ENCODE measurements at places on chromosomes 13 and 19.

DNA sequence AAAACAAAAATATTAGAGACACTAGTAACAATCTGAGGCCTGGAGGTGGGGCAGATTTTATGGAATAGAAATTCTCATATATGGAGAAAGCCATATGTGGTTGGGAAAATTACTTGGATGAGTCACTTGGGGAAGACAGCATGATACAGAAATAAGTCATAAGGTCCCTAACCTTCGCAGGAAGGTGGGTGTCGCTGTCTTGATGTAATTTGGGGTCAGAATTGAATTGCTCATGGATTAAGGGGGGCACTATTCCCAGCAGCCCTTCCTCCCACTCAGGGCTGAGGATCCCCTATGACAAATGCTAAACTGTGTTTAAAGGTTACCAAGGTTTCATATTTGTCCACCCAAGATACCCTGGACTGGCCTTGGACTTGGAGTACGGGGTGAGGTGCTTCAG, 5.0 kb downstream of the RDH8 start:
- no peak for DNase-seq

- DNase-seq, result no peak
Measured at GRCh38 chr13:92807353-92807752, 419.3 kb upstream of the GPC6 start.

DNA sequence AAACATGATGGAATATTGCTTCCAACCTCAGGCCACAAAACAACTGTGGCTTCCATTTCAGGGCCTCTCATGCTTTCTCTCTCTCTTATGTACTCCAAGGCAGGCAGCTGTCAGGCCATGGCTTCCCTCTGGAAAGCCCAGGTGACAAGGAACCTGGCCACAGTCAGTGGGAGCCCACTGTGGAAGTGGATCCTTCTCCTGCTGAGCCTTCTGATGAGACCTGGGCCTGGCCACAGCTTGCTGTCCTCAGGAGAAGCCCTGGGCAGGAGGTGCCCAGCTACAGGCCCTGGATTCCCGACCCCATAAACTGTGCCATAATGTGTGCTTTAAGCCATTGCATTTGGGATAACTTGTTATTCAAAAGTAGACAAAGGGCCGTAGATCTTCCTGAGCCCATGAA, 71.2 kb downstream of the SPACA7 start:
- DNase-seq, result no peak

DNA sequence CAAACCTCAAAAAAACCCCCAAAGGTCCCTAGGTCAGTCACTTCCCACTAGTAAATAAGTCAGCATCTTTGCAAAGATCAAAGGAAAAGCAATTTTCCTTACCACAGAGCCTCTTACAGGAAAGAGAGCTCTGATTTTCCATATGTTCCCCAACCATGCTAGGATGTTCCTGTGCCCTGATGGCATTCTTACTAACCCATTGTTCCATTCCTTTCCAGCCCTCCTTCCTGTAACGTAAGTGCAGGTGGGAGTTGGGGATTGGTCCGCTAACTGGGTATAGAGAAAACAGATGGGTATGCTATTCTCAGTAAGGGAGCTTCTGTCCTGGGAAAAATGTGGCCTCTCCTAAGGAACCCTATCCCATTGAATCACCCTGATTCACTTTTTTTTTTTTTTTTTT, 14.3 kb downstream of the DPRX start:
- DNase-seq, result no peak

DNA sequence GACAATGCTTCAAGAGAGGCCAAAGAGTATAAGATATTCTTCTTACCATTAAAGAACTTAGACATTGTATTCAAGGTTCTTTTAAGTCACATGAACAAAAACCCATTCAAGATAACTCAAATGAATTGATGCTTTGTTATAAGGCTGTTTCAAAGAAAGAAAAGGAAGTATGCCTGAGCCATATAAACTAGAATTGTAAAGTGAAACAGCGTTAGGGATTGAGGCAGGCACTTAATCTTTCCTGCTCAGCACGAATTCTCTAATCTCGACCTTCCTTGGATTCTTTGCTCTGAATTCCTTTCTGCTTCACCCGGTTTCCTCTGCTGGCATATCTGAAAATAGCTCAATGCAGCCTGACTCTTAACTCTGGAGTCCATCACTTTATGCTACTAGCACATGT, 595.4 kb downstream of the DIAPH3 start:
- no peak for DNase-seq

DNA sequence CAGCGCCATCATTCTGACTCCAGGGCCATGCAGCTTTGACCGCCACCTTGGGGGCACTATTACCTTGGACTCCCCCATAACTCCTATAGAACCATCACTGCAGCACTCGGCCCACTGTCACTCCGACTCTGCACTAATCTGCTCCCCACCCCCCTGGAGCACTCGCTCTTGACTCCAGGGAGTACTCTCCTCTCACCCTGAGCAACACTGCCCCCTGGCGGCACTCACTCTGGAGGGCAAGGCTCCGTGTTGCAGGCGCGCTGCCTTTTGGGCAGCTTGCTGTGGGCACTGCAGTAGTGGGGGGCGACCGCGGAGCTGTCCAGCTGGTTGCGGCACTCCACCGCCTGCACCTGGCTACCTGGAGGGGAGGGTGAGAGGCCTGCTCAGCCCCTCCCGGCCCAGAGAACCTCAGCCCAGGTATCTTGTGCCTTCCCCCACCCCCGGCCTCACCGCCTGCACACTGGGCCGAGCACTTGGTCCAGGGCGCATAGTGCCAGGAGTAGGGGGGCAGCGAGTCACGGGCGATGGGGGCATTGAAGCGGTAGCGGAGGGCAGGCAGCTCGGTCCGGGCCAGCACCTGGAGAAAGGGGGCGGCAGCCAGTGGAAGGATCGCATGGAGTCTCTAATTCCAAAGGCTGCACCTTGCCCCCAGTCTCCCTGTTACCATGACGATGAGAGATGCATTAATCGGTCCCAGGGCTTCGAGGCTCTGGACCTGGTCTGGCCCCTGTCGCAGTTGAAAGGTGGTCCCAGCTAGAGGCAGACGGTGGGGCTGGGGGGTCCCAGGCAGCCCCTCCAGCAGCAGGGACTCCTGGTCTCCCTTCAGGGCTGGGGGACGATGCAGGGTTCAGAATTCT, 8.9 kb upstream of the MYO1F start:
- DNase-seq, result no peak

All from SIG-M5 (cell line).